Vagina (tissue), 2 donors: ENCODE measurements at places on chromosomes 6 and 20.

DNA sequence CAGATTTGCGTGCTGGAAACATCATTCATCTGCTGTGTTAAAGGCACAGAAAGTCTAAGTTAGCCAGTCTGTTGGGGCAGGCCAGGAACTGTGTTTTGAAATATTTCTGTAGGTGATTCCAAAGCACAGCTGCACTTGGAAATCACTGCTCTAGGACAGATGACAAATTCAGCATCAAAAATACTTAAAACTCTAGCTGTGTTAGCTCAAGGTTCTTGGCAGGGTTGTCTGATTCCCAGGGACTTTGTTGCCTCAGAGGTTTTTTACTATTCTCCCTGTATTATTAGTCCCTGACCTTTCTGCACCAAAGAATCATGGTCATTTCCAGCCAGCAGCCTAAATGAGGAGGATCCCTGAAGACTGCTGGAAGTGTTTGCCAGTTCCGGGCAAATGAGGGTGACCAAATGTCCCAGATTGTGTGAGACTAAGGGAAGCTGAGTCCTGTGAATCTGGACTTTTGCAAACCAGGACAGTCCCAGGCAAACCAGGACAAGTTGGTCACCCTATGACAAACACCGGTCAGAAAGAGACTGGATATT is 84.3 kb upstream of the TMEM30A start:
- no peak for DNase-seq

DNA sequence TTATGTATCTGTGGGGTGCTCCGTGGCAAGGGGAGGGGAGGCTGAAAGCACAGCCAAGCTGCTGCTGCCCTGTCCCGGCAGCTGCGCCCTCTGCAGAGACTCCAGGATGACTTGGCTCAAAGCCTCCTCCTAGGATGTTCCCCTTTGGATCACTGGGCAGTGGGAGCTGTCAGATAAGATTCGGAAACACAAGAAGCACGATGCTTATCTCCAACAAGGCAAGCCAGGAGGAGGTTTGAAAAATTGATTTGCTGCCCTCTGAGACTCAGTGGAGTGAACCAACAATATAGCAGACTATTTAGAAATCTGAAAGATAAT is 776.4 kb downstream of the C6orf118 start:
- no peak for DNase-seq

DNA sequence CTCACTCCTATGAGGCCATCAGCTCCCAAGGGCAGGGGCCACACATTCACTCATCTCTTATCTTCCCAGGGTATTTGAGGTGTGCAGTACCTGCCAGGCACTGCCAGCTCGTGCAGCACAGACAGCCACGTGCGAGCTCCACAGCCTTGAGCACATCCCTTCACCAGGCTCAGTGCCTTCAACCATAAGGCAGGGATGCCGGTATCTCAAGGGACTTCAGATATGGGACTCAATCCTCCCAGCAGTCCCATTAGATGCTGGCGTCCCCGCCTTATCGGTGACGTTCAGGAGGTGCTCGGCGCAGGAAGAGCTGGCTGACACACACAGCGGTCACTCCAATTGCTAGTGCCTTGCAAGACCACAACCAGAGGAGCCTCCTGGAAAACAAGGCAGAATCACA is 47.0 kb downstream of the EZR start:
- no peak for DNase-seq

DNA sequence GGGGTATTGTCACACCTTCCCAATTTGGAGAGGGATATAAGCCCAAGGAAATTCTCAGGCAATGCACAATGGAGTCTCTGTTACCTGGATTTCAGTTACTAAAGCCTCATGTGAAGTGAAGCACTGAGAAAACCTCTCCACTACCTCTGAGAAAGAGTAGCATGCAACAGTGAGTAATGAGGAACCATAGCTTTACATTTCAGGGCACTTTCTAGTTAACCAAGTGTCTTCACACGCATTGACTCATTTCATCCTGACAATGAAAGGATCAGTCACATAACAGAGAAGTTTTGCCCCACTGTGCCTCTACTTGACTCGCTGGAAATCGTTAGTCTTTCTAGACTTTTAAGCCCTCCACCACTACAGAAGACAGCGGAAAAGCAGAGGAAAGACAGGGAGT is 86.2 kb upstream of the ARID1B start:
- DNase-seq: no peak

DNA sequence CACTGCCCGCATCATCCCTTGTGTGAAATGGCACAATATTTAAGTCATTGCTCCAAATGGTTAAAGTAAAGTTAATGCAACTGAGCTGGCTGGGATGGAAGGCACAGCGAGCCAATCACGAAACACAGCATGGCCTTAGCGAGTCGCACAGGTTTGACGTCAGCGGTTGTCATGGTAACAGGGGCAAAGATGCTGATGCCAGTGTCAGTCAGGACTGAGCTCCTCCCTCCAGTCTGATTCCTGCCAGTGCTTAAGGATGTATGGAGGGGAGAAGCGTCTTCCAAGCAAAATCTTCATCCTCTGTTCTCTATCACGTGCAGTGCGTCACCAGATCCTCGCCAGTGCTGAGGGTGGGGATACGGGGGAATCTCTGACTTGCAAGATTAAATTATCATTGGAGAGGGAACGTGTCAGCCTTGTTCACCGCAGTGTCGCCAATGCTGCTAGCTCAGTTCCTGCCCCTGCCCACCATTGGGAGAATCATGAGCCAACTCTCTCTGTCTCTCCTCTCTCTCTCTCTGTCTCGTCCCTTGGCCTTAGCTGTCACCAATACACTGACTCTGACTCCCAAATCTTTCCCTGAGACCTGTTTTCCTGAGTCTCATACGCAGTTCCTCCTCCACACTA is 24.5 kb downstream of the TSPYL4 start:
- DNase-seq: no peak

- DNase-seq: no peak
Measured at GRCh38 chr6:54053881-54054391, 57.3 kb upstream of the MLIP start.

GRCh38 chr6:26554447-26554696 is 16.2 kb downstream of the HMGN4 start:
- no peak for DNase-seq

GRCh38 chr6:36769676-36770499 is 69.4 kb downstream of the CPNE5 start:
- DNase-seq: no peak

GRCh38 chr6:40551966-40552505 is 35.1 kb downstream of the LRFN2 start:
- no peak for DNase-seq

GRCh38 chr6:14921170-14921569 is 324.7 kb upstream of the JARID2 start:
- no peak for DNase-seq

- DNase-seq: no peak
Measured at GRCh38 chr6:144613859-144614258, 328.7 kb downstream of the UTRN start.

GRCh38 chr20:8212286-8212685 is 80.2 kb downstream of the PLCB1 start:
- no peak for DNase-seq

GRCh38 chr6:140566781-140567277 is 1192.4 kb upstream of the CITED2 start:
- DNase-seq: no peak
